ENCODE measurements at places on chromosomes 1 and 21. TPM values are rescaled to one million over a fixed set of nuclear protein-coding genes. Genes with fewer than 3 reads are reported as not detected.
A peak's percentile ranks its signal among the peaks of the same experiment; 100 is the strongest.

Gene FHAD1
- total RNA-seq, result 89.1 TPM

Gene AK5
- total RNA-seq, result not detected

Gene PACC1
- total RNA-seq, result 36.5 TPM

Gene LGR6
- total RNA-seq, result 0.46 TPM

Gene AKNAD1
- 1.5 TPM for total RNA-seq

Gene KRTAP10-8
- total RNA-seq, result not detected

Gene RAVER2
- 11.8 TPM for total RNA-seq

DNA sequence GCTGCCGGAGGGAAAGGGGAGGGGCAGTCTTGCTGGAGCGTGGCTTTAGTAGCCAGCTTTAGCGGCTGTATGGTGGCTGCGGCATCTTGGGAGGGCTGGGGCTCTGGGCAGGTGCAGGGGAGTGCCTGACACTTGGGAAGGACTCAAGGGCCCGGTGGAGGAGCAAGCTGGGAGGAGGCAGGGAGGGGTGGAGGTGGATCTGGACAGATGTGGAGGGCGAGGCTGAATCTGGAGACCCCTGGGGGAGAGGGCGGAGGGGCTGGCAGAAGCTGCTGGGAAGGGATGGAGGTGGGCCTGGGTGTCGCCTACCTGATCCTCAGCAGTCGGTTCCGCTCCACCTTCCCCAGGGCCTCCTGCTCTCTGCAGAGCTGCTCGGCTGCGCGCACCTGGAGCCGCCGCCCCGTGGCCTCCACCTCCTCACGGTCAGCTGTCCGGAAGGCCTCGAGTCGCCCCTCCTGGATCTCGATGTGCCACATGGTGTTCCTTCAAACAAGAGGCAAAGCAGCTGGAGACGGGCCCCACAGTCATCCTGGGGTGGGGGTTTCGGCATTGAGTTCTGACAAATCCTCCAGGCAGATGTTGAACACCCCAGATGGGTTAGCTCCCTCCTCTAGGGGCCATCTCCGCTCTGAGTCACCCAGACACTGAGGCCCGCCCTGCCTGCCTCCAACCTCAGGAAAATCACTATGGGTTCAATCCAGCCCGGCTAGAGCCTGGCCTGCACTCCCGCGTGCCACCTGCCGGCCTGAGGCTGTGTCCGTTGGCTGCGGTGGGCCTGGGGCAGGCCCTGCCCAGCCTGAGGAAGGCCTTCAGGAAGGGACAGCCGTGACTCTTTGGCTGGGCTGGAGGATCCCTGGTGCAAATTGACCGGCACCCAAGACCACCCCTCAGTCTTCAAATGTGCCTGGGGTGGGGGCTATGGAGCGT lies 29.6 kb downstream of the CFAP74 start:
- DNase-seq, result no peak

DNA sequence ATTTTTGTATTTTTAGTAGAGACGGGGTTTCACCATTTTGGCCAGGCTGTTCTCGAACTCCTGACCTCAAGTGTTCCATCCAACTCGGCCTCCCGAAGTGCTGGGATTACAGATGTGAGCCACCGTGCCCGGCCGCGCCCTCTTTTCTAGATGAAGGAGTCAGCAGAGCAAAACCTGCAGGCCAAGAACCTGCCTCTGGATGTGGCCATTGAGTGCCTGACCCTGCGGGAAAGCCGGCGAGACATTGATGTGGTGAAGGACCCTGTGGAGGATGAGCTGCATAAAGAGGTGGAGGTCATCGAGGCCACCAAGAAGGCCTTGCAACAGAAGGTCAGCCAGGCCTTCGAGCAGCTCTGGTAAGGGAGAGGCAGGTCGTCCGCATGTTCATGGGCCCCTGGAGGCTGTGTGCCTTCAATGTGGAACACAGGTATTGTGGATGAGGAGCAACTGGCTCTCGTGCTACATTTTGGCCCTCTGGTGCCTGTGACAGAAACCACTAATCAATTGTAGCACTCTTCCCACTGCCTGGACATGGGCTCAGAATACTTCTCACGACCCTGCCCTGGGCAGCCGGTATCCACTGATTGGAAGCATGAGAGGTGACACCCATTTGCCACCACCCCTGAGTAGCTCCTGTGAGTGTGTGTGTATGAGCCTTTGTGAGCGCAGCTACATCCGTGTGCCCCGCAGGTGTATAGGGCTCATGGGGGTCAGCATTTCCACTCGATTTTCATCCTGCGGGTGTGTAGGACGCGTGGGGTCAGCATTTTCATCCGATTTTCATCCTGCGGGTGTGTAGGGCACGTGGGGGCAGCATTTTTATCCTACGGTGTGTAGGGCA lies 2.0 kb downstream of the TEKT2 start:
- DNase-seq, result no peak

DNA sequence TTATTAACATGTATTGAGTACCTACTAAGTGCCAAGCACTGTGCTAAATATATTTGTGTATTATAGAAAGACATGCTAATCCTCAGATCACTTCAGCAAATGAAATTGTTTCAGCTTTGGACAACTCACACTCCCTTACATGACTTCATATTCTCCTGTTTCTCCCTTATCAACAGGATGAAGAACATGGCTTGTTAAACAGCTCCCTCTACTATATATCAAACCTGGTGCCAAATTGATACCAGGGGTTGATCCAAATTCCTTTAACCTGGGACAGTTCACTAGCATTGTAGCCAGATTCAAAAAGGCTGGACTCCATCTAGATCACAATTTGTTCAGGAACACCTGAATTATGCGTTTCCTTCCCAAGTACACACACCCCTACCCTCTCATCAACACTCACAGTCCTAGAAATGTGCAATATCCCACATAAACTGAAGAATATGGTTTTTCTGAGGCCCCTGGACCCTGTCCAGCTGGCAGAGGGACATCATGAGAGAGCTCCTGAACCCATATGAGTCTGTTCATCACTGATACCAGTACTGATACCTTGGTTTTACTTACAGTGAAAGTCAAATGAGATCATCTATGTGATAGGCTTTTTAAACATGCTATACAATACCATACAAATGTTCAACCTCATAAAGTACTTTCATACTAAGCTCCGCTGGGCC lies 47.0 kb upstream of the PALMD start:
- DNase-seq, result no peak

DNA sequence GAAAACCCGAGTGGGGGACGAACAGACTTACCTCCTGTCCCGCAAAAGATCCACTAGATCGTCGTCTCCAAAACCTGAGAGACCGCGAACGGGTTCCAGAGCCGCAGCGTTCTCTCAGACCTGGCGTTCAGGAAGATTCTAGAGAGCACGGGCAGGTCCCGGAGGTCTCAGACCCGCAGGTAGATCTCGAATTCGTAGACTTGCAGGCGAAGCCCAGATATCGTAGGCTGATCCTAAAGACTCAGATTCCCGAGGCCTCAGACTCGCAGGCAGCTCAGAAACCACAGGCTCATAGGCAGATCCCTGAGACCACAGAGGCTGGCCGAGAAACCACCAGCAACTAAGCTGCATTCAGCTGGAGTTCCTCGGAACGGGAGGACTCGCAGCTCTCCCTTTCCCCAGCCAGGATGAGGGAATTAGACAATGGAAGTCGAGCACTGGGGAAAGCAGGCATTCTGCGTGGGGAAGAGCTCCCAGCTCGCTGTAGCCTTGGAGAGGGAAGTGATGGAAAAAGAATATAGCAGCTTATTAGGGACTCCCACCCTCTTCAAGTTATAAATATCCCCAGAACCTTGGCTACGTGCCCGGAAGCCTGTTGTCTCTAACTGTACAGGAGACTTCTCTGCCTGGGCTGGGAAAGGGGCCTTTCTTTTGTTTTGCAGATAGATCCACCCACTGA lies at the start of gene ZNF436:
ZNF436 (minus strand) TSS at position 502 of the 679 bp plus-strand sequence. CDS start 1,831 bp downstream, outside the sequence.
- DNase-seq, result peak; percentile 13

DNA sequence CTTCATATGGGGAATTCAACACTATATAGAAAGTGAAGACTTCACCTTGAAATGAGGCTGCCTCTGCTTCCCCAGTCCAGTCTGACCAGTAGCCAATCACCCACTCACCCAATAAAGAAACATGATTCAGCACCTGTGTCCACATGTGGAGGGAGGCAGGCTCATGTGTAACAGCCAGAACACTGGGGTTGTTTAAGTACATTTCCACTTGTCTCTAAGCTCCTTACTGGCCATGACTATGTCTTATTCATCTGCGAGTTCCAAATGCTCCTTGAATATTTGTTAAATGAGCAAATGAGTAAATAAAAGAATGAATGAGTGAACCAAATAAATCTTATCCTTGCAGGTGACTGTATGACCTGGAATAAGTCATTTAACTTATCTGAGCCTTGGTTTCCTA lies 100.1 kb downstream of the BRINP2 start:
- no peak for DNase-seq

GRCh38 chr1:171984850-171985485 lies 143.7 kb downstream of the DNM3 start:
- DNase-seq, result peak; percentile 45

DNA sequence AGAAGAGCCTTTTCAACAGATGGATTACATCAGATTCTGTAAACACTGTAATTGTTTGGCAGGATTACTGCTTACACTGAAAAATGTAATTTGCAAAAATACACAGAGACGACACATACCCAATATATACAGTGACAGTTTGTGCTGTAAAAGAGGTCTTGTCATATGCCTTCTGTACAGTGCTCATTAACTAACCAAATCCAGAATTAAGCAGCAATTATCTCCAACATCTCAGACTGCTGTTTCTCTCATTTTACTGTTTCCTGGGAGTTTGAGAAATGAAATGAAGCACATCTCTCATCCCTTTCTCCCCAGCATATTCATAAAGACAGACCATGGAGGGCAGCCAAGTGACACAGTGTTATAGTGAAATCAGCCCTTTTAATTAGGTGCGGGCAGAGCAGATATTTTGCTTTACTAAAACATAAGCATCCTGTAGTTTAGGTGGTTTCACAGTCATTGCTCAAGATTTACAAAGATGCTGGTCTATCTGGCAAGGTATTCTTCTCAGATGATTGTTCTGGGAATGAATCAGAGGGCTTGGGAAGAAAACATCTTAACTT lies 618.4 kb upstream of the USP24 start:
- no peak for DNase-seq

DNA sequence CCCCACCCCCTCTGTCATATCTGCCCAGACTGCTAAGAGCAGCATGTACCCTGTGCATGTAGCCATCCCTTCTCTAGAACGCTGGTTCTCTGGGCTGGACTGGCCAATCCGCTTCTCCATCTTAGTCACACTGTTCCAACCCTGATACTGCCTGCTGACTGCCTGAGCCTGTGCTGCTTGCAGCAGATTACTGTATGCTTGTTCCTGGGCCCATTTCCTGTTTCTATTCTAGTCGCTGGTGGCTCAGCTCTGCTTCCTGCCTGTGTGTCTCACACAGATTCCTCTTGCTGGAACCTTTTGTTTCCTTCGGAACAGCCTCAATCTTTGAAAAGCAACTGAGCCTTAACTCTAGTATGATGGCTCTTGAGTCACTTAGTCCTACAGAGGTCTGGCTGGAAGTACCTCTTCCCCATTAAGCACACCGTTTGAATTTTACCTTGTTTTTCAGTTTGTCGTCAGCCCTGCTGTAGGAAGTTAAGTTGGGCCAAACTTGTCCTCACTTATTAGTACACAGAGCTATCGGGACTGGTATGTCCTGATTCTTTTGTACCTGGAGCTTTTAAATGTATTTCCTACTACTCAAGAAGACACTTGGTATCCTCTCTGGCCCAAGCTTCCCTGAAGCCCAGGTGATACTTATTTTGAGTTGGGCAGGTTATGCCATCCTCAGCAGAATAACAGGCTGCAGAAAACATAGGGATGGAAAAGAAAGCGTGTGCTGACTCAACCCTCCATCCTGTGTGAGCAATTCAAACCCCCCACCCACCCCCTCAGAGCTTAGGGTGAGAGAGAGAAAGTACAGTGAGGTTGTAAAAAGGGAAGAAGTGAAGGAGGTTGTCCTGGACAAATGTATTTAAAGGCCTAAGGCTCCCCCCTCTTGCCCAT lies 43.4 kb upstream of the PIGV start:
- DNase-seq, result peak; percentile 47

DNA sequence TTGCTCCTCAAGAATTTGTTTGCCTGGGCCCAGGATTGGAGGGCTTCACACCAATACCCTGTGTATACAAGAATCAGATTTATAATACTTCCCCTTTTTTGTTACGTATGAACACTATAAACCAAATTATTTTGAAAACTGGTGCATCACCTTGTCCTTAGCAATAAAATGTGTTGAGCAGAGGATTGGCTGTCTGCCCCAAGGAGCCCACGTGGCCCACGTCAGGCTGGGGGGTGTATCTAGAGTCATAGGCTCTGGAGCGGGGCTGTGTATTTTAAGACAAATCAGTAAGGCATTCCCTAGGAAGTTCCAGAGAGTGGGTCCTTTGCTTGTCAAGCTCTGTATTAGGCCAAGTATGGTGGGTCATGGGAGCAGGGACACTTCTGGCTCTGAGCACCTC lies 2.0 kb upstream of the ST3GAL3 start:
- DNase-seq, result no peak

GRCh38 chr1:222106377-222106776 lies 364.5 kb upstream of the DUSP10 start:
- no peak for DNase-seq

- DNase-seq, result no peak
Observed at GRCh38 chr1:223230161-223230881, 87.3 kb upstream of the TLR5 start.

DNA sequence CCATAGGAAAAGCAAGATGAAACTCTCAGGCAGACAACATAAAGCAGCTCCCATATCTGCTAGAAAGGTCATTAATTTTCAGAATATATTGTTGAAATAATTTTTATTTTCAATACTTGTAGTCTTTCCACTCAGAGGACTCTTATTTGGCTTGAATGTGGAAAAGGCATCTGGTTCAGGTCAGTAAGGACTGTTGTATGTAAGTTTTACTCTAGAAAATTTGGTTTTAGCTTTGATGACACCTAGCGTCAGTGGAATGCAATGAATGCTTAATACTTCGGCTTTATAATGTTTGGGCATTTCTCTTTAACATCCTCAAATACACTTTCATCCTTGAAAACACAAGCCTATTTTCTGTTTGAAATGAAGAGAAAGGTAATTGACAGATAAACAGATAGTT lies 63.3 kb downstream of the LRRC40 start:
- DNase-seq, result peak; percentile 15

DNA sequence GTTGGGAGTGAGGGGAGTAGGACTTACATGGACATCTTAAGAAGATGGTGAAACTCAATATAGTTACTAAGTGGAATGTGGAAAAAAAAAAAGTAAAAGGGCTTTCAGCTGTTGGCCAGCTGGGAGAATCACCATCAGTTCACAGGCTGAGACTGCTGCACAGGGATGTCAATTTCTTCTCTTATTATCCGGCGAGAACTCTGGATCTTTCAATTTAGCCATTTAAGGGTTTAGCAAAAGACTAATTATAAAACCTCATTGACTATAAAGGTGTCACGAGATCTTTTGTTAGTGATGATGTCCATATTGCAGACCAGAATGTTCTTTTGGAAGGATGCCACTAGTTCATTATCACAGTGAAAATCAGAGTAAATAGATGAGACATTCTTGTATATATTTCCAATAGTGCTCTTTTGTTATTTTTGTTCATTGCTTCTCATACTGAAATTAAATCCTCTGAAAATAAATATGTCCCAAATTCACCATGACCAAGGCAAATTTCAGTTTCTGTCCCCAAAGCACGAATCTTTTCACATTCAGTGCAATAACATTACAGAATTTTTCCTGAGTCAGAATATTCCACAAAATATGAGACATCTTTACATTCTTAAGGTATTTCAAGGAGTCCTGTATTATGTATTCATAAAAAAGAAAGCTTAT lies 266.1 kb downstream of the DNM3 start:
- DNase-seq, result no peak
